Left kidney (tissue), 8 donors: ENCODE measurements at places on chromosomes 2 and 18. TPM values are rescaled to one million over a fixed set of nuclear protein-coding genes. Genes with fewer than 3 reads are reported as not detected.

GRCh38 chr18:52489396-52490306 lies 149.7 kb downstream of the DCC start:
- no peak for DNase-seq

GRCh38 chr2:173924285-173924684 lies 40.9 kb downstream of the SP3 start:
- DNase-seq: no peak

DNA sequence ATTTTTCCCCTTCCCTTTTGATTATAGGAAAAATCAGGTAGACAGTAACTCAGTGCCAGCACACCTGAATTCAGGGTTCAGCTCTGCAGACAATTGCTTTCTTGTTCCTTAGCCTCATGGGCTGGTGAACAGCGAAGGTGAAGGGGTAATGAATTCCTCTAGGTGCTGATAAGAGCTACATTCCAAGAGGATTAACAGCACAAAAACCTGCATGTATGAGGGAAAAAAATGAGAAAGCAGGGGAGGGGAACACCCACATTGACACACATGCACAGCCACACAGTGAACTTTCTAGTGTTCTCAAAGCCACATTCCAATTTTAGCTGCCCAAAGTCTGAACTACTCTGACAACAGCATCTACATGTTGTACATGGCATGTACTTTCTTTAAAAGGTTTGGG lies 46.1 kb downstream of the SPATS2L start:
- no peak for DNase-seq

The AKAIN1 gene
- not detected for polyA plus RNA-seq

The CGREF1 gene
- 5.4 TPM for polyA plus RNA-seq

DNA sequence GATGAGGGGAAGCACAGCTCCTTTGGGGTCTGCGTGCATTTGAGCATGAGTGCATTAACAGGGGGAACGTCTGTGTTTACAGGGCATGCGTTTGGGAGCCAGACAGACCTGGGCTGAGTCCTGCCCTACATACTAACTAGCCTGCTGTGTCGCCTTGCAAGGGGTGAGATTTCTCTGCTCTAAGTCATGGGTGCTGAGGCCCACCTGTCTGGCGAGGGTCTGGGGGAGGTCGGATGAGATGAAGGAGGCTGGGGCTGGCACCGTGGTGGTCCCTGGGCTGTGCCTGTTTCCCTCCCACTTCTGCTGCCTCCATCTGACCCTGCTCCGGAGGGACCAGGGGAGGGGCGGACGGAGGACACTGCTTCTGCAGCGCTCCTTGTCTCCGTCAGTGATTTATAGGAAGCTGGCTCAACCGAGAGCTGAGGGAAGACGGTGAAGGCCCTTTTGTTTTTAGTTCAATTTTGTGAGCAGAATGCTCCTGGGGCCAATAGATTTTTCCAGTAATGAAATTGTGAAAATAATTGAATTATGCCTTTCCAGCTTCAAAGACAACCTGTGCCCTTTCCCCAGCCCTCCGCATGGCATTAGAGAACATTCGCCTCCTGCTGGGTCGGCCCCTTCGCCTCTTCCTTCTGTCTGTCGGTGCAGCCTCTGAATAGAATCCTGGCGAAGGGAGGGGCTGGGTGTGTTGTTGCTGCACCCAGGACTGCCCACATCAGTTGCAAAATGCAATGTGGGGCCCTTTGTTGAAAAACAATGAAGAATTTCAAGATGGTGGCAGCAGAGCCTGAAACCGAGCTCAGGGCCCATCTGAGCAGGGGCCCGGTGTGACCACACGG lies 49.7 kb downstream of the RRM2 start:
- no peak for DNase-seq

GRCh38 chr2:20673686-20674308 lies 6.9 kb downstream of the GDF7 start:
- DNase-seq: no peak

The C2orf66 gene
- 0.98 TPM for polyA plus RNA-seq

DNA sequence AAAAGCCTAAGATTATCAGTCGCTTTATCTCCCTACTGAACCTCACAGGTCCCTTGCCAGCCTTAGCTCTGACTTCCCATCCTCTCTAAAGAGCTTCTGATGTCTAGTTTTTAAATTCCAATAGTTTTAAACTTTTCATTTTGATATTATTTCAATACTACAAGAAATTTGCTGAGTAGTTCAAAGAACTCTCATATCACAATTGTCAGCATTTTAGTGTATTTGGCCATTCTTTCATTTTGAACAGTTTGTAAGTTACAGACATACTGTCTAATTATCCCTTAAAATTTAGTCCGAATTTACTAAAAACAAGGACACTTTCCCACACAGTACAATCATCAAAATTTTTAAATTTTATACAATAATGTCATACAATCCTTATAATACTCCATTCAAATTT lies 666.8 kb upstream of the SETBP1 start:
- no peak for DNase-seq

DNA sequence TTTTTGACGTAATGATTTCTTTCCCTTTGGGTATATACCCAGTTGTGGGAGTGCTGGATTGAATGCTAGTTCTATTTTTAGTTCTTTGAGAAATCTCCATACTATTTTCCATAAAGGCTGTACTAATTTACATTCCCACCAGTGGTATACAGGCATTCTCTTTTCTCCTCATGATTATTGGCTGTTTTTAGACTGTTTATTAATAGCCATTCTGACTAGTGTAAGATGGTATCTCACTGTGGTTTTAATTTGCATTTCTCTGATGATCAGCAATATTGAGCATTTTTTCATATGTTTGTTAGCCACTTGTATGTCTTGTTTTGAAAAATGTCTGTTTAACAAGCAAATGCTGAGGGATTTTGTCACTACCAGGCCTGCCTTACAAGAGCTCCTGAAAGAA lies 9.2 kb upstream of the CD28 start:
- no peak for DNase-seq

DNA sequence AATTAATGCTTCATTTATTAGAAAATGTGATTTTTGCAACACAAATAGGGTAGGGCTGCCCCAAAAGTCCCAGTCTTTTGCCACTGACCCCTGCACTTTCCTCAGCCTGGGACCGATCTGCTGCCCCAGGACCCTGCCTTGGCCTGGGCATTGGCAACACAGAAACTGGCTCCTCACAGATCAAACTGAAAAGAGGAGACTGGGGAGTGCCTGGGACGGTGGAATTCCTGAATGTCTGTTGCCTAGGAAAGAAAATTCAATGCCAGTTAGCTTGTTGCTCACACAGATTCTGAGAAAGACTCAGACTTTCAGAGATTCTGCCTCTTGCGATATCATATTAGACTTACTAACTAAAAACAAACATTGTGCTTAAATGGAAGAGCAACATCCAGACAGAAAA lies 211.2 kb downstream of the VAPA start:
- DNase-seq: no peak

DNA sequence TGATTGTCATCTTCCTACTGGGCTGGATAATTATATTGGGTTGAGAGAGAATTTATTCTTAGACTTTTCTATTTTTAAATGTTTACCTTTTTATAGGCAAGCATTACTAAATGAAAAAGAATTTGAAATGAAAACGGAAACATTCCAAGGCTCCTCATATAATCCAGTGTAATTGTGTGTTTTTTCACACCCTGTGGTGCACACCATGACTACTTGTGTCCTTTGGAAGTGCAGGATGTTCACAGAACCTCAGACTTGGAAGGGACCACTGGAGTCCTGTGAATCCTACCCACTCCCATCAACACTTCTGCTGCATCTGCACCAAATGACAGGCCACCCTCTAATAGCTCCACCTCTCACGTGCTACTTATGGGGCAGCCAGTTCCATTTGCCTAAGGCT lies 48.0 kb downstream of the NAT8 start:
- no peak for DNase-seq

DNA sequence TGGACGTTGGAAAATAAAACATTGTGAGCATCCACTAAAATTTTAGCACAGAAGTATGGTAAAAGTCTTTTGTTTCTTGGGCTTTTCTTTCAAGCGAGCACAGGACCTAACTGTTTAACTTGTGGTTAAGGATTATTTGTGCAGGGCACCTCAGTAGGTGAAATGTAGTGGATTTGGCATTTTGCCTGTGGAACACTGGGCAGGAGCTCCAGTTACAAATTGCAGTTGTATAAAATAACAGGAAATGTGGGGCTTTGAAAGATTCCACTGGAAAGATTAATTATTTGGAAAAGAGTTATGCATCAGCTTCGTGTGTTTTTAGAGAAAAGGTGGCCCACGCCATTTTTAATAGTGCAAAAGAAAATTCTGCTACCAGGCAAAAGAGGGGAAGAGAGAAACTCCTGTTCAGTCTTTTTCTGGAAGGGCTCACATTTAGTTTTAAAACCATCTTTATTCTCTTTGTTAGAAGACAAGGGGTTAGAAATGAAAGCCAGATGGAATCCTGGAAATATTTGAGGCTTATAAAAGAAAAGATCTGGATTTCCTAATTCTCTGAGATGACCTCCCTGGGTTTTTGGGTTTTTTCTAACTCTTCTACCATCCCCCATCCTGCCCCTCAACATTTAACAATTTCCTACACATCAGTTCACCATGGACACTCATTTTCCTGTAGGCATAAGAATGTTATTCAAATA lies 144.3 kb upstream of the SERTAD2 start:
- peak; percentile 37 for DNase-seq

DNA sequence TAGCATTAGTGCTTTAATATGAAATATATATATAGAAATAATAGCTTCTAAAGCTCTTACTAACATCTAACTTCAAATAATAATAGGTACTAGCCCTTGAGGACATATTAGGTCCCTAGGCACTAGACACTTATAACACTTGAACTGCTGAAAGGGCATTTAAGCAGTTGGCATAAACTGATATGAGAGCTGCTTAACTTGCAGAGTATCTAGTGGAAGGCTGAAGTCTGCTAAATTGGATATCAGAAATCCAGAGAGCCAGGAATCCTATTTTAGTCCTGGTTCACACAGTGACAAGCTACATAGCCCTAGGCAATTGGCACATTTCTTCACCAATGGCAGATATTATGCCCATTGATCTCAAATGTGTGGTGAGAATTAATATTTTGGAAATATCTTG lies 326.9 kb upstream of the UBE2E3 start:
- no peak for DNase-seq

- DNase-seq: peak; percentile 56
These were observed 19.6 kb upstream of the CXCR1 start for GRCh38 chr2:218186355-218186766.

The OTX1 gene
- polyA plus RNA-seq: not detected

DNA sequence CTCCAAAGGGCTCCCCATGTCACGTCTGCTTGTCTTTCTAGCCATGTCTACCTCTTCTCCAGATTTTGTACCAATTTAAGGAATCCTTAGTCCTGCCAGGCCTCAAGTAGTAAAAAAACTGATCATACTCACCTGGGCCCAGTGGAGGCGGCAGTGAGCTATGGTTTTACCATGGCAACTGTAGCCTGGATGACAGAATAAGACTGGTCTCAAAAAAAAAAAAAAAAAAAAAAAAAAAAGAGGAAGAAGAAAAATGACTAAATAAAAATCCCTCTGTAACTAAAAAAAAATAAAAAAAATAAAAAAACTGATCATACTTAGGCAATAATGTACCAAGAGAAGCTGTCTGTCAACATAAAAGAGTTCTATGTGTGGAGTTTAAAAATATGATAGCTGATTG lies 221.6 kb downstream of the NR4A2 start:
- DNase-seq: no peak

DNA sequence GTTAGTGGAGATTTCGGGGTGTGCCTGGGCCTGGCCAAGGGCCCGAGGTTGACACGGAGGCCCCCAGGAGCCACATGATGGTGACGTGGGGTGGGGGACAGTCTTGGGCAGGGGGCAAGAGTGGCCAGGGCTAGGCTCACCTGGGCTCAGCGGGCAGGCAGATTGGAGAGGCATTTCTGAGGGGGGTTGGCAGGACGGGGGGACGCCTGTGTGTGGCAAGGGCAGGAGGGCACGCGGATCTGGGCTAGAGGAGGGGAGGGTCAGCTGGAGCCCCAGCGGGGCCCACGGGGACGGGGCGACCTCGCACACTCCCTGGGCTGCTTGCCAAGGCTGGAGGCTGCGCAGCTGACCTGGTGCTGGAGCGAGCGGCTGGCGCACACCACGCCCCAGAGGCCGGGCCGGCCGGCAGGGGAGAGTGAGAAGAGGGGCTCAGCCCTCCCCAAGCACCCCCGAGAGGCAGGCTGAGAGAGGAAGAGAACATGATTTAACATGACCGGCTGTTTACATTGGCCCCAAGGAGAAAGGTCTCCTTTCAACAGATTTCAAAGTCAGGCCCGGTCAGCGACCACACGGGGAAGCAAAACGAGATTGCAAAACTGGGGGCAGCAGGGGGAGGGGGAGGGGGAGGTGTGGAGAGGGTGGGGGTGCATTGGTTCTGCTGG lies 38.0 kb upstream of the SNED1 start:
- peak; percentile 78 for DNase-seq

GRCh38 chr18:62784966-62785413 lies 69.6 kb downstream of the PHLPP1 start:
- no peak for DNase-seq

The IL18RAP gene
- 0.27 TPM for polyA plus RNA-seq

The OTOS gene
- not detected for polyA plus RNA-seq

The TUBA4A gene
- 25.2 TPM for polyA plus RNA-seq

DNA sequence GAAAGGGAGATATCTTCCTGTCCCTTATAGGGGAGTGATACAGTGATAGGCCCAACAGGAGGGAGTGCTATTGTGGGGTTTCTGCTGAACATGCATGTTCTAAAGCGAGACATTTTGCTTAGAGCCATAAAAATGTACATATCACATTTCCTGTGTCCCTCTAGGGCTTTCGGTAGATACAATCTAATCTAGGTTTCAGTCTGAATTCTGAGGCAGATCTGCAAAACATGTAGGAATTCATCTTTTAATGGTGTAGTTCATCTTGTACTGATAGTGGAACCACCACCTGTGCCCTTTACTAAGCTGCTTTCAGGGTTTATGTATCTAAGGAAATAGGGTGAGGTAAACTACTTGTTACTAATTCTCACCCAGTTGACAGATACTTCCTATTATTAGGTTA lies 73.8 kb downstream of the SPTBN1 start:
- no peak for DNase-seq

The NEUROD1 gene
- not detected for polyA plus RNA-seq

The ERFE gene
- polyA plus RNA-seq: 7.2 TPM

GRCh38 chr2:17536416-17536815 lies 4.1 kb upstream of the VSNL1 start:
- DNase-seq: no peak

The PLEKHA3 gene
- polyA plus RNA-seq: 30.4 TPM

The SLC1A4 gene
- 6.0 TPM for polyA plus RNA-seq

- DNase-seq: peak; percentile 50
These were observed 858 bp downstream of the KCNS3 start for GRCh38 chr2:17879137-17879912.

GRCh38 chr2:216776066-216776850 lies 80.9 kb upstream of the IGFBP5 start:
- DNase-seq: no peak

GRCh38 chr18:24976502-24976901 lies 375.5 kb downstream of the ZNF521 start:
- no peak for DNase-seq
